A172 (cell line): ENCODE measurements at places on chromosomes 6 and 20. TPM values are rescaled to one million over a fixed set of nuclear protein-coding genes. Genes with fewer than 3 reads are reported as not detected.

DNA sequence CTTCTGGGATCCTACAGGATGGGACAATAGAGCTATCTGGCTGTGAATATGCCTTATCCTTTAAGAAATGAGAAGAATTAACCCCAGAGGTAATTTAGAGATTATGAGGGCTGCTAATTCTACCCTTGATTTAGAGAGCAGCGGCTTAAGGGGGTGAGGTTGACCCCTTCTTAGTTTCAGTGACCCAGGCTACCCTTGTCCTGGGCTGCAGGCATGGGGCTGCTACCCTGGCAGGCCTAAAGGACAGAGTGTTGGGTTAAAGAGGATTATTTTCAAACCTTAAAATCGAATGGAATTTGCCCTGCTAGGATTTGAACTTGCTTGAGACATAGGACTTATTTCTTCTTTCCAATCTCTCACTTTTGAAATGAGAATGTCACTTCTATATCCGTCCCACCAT lies 1343.4 kb downstream of the HACE1 start:
- DNase-seq, result no peak

DNA sequence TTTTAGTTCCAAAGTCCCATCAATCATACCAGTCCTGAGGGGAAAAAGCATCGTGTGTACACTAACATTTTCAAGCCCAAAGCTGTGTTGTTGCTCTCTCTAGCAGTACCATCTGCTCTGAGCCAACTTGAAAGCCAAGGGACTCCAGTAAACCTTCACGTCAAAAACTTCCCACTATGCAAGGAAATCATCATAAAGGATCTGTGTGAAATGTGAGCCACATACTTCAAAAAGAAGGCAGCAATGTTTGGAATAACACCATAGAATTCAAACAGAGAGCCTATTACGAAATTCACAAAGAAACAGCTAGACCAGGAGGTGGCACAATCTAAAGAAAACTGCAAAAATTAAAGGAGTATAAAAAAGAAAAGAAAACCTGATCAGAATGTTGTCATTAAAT lies 399.8 kb upstream of the EPHA7 start:
- DNase-seq, result no peak

DNA sequence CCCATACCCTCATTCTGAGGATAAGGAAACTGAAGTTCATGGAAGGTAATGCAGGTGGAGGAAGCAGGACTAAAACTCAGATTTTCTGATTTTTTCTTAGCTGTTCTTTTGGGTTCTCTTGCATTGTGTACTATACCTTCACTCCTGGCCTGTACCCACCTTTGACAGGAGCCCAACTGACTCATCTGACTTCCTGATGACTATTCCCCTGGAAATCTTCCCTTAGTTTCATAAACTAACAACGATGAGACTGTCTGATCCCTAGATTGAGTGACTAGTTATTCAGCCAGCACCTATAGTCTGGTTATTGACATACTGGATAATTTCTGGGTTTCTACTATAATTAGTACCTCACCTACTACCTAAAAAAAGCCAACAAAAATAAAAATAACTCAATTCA lies 10.1 kb downstream of the CRYBG1 start:
- peak; percentile 31 for DNase-seq

- peak; percentile 46 for DNase-seq
These were observed 116.5 kb upstream of the BMP2 start for GRCh38 chr20:6651016-6651415.

GRCh38 chr20:47493175-47493962 lies 8.3 kb upstream of the NCOA3 start:
- peak; percentile 53 for DNase-seq

DNA sequence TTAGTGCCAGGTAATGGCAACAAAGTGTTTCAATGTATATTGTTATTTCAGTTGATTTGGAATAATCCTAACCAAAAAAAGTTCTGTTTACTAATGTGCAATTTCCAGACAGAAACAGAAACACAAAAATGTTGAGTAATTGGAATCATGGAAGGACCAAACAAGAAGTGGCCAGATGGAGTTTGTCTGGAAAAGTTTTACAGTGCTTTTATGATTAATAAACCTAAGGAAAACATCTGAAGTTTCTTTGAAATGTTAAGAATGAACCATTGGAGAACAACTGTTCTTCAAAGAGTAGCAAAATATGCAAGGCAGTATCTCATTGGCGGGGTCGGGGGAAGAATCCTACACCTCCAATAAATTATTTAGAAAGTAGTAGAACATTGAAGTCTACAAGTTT lies 19.0 kb upstream of the FILIP1 start:
- DNase-seq, result no peak

DNA sequence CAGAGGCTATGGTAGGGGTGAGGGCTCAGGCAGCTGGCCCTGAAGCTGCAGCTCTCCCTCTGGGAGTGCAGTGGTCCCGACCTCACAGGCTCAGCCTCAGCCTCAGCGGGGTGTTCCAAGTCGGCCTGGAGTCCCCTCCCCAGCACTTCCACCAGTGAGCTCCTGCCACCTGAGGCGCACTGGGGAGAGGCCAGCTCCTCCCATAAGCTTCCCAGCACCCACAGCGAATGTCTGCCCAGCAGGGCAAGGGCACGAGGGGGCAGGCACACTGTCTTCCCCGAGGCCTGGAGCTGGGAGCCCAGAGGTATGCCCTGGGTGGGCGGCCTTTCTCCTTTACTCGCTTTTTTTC lies 53.2 kb upstream of the SLCO4A1 start:
- no peak for DNase-seq

- no peak for DNase-seq
These were observed 453.8 kb downstream of the RFPL4B start for GRCh38 chr6:112800916-112801315.

The IL17F gene
- not detected in 2 replicates for total RNA-seq

The RAMACL gene
- total RNA-seq, result 0.19 and 1.2 TPM in 2 replicates

The CALHM4 gene
- total RNA-seq, result not detected in 2 replicates

The COL21A1 gene
- total RNA-seq, result not detected in 2 replicates

The FLRT3 gene
- 4.0 and 8.9 TPM in 2 replicates for total RNA-seq

The TCFL5 gene
- 23.7 and 24.1 TPM in 2 replicates for total RNA-seq
